ENCODE measurements at places on chromosomes 1 and 21.
A peak's percentile ranks its signal among the peaks of the same experiment; 100 is the strongest.

DNA sequence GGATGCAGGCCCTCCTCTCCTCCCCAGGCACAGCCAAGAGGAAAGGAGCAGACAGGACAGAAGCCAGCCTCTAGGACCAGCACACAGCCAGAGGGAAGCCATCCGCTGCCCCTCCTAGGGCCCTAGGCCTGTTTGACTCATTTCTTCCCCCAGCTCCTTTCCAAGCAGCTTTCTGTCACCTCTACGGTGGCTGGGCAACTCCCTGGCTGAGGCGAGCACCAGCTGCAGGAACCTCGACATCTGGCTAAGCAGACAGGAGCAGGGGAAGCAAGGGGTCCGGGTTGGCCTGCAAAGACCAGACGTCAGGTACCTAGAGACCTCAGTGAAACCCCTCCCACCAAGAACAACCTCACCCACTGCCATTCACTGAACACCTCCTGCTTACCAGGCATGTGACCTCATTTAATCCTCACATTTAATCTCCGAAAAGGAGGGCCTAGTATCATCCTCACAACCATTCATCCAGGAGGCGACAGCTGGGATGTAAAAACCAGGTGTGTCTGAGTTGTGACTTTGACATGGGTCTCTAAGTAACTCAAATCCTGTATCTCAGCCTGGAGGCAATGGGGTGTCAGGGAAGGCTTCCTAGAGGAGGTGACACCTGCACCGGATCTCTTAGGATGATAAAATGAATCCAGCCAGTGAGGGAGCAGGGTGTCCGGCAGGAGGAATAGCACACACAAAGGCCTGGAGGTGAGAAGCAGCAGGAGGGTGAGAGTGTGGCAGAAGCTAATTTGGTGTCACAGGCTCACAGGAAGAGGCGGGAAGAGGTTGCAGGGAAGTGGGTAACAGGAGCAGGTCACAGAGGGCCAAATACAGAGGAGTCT, 5.9 kb downstream of the LRP8 start:
- DNase-seq: no peak

DNA sequence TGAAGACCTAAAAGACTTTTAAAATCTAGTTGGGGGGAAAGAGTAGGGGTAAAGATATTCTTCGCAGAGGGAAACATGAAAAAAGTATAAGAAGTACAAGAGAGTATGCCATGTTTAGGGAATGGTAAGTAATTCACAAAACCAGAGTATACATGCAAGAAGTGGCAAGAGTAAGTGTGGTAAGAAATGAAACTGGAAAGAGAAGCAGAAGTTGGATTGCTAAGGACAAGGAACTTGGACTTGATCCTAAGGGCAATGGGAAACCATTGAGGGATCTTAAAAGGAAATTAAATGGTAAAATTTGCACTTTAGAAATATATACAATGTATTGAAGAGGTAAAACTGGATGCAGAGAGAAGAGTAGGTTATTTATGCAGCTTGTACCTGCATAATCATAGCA, 9.2 kb upstream of the ZNF644 start:
- no peak for DNase-seq

- DNase-seq: no peak
These were observed 1.9 kb upstream of the PRMT2 start for GRCh38 chr21:46633566-46633965.

DNA sequence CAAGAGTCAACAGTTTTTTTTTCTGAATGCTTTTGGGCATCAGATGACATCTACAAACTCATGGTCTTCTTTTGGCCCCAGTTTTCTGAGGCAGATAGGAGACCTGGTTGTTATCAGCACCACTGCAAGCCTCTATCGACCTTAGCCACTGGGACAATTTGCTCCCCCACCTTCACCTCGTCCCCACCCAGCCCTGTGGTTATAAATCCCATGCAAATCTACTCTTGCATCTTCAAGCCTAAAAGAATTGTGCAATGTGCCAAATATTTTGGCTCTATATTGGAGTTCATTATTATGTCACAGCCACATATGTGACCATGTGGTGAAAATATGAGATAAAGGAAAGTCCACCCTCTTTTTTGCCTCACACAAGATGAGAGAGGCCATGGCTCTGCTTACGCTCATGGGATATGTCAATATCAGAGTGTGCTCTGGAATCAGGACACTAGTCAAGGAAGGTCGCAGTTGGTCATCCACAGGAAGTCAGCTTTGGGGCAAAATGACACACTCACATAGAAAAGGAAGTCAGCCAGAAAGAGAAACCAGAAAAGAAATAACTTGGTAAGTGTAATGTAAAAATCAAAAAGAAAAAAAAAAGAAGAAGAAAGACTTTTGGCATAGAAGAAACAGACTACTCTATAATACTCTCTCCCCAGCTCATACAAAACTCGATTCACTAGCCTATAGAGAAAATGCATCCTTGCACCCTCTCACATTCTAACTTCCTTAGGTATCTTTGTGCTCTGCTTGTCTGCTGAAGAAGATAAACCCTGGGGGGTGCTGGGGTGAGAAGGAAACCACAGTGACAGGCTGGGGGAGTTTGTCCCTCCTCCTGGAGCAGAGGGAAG, 21.2 kb downstream of the SLC30A10 start:
- no peak for DNase-seq

DNA sequence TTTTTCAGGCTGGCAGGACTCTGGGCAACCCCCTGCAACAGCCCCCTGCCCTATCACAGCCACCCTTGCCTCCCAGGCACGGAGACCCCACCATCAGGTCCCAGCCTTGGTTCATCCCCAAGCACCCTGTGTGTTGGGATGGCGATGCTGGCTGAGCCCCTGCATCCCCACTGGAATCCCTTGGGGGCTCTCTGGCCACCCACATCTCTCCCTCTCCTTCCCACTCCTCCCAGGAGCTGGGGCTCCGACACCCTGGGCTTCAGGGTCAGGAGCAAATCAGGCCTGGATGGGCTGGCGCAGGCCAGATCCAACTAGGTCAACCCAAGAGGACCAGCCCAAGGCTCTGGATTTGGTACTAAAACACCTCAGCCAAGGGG, 25.9 kb downstream of the COL6A1 start:
- no peak for DNase-seq

DNA sequence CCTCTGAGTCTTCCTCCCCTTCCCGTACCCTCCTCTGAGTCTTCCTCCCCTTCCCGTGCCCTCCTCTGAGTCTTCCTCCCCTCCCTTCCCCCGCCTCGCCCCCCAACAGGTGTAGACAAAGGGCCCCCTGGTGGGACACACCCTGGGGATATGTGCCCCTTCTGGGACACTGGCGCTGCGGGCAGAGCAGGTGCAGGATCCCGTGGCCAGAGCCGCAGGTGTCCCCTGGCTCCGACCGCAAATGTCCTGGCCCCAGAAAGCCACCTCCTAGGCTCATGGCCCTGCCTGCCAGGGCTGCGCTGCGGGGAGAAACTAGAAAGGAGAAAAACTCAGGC, 51.5 kb upstream of the ARHGEF16 start:
- DNase-seq: no peak

DNA sequence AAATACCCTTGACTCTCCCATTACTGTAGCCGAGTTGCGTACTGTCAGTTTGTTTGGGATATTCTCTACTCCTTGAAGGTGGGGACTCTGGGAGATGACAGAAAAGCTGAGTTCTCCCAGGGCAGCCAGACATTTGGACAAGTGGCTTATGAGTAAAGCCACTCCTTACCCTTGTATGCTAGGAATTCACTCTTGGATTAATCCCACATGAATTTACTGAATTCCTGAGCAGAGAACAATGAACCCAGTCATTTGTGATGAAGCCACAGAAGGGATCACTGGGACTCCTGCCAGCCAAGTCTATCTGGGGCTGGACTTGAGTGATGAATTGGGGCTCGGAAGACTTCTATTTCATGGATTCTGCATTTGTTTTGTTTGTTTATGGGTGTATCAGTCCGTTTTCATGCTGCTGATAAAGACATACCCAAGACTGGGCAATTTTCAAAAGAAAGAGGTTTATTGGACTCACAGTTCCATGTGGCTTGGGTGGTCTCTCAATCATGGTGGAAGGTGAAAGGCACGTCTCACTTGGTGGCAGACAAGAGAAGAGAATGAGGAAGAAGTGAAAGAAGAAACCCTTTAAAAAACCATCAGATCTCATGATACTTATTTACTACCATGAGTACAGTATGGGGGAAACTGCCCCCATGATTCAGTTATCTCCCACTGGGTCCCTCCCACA, 25.1 kb downstream of the C1orf116 start:
- peak; percentile 60 for DNase-seq

DNA sequence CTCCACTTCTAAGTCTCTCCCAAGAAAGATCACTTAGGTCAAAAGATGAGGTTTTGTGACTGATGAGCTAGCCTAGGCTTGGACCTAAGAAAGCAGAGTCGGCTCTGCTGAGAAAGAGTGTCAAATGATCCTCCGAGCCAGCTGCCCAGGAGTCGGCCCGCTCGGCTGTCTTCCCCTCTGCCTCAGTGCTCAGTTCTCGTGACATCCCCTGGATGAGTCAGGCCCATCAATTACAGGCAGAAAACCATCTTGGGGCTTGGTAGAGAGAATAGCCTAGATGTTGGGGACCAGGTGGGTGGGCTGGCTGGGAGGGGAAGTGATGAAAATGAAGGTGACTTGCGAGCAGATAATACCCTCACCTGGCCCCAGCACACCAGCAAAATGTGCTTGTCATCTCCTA, 60.5 kb downstream of the SLC66A1 start:
- no peak for DNase-seq

DNA sequence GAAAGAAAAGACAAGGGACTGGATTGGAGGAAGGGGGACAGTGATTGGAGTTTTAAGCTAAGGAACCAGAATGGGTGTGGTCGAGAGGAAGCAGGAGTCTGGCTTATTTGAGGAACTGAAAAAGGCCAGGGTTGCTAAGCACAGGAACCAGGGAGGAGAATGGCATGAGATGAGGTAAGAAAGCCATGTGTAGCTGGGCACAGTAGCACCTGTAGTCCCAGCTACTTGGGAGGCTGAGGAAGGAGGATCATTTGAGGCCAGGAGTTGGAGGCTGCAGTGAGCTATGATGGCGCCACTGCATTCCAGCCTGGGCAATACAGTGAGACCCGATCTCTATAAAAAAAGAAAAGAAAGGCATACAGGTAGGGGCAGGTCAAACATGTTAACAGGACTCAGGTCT, 8.1 kb upstream of the KHDRBS1 start:
- no peak for DNase-seq

DNA sequence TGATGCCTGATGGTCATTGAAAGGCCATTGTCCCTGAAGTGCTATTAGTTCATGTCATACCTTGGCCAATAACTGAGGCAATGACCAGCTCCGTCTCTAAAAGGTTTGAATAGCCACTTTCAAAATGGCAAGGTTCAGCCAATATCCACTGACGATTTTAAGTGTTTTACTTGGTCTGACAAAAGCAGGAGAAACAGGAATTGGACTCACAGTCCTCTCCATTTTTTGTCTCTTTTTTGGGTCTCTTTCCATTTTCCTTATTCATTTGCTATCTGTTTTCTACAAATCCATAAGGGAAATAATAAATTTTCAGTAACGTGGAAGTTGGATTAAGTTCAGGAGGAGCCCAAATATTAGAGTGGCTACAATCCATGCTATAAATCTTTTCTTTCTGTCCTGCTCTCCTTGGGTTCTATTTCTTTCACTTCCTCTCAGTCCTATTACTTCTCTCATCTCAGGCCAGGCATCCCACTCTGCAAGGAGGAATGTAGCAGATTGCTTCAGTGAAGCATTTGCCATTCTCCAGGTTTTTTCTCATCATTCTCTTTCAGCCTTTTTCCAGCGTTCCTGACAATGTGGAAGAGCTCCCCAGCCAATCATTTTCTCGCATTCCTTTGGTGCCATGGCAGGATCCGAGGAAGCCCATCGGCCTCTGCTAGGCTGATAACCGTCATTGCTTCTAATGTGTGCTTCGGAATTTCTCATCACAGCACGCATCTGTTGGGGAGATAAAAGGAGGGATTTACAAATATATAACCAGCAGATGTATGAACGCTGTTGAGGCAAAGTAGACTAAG, 414.5 kb downstream of the ADGRL2 start:
- DNase-seq: no peak

Data from lung microvascular endothelial cell (primary cell).